ENCODE measurements at places on chromosomes 4 and X. TPM values are rescaled to one million over a fixed set of nuclear protein-coding genes. Genes with fewer than 3 reads are reported as not detected.

CDS1 gene
- total RNA-seq: 0.37 TPM

OPHN1 gene
- total RNA-seq: 12.1 TPM

SORCS2 gene
- 1.5 TPM for total RNA-seq

MAP7D2 gene
- total RNA-seq: under 0.01 TPM

CENPVL3 gene
- total RNA-seq: not detected

CCDC158 gene
- 0.37 TPM for total RNA-seq

PCDH11X gene
- not detected for total RNA-seq

PCDH10 gene
- total RNA-seq: 1.7 TPM

SPP1 gene
- 58.1 TPM for total RNA-seq

RAB41 gene
- not detected for total RNA-seq

PDZD4 gene
- total RNA-seq: 0.22 TPM

CXXC4 gene
- under 0.01 TPM for total RNA-seq

MMRN1 gene
- total RNA-seq: 0.77 TPM

DMRTC1 gene
- not detected for total RNA-seq

IRAK1 gene
- total RNA-seq: 97.1 TPM

RRH gene
- total RNA-seq: 0.22 TPM

SAT1 gene
- total RNA-seq: 284 TPM

TMEM144 gene
- 5.5 TPM for total RNA-seq

SLC49A3 gene
- 1.00 TPM for total RNA-seq

SLC2A9 gene
- 1.4 TPM for total RNA-seq

GPM6B gene
- total RNA-seq: 8.1 TPM

SPANXA2 gene
- not detected for total RNA-seq

CDKN2AIP gene
- total RNA-seq: 22.6 TPM

CSAG1 gene
- not detected for total RNA-seq

DRP2 gene
- total RNA-seq: 1.7 TPM

MGAT4D gene
- total RNA-seq: not detected

CENPVL1 gene
- not detected for total RNA-seq

ALAS2 gene
- not detected for total RNA-seq

GLUD2 gene
- total RNA-seq: 2.0 TPM

HERC5 gene
- 2.7 TPM for total RNA-seq

CT45A3 gene
- total RNA-seq: not detected

DDIT4L gene
- 9.2 TPM for total RNA-seq

ADH1B gene
- 0.33 TPM for total RNA-seq

GPRASP2 gene
- total RNA-seq: 42.2 TPM

KLF3 gene
- total RNA-seq: 13.4 TPM

DOK7 gene
- total RNA-seq: not detected

MAP9 gene
- total RNA-seq: 15.7 TPM

H2BW2 gene
- not detected for total RNA-seq

APLN gene
- total RNA-seq: 0.12 TPM

SUPT20HL1 gene
- 0.11 TPM for total RNA-seq

CYTL1 gene
- 0.12 TPM for total RNA-seq

MYOZ2 gene
- total RNA-seq: under 0.01 TPM

SSX1 gene
- total RNA-seq: not detected

MAOB gene
- 0.37 TPM for total RNA-seq

NLRP2B gene
- total RNA-seq: not detected

All from uterine smooth muscle cell (primary cell).